Stimulated activated CD4-positive, alpha-beta T cell treated with anti-CD3 and anti-CD28 coated beads, Interleukin-15, amount 100 ng/mL, for 48 hours (primary cell): ENCODE measurements at places on chromosomes 2 and 18.

GRCh38 chr18:58842978-58843687 is 21.5 kb upstream of the ZNF532 start:
- DNase-seq: no peak

- no peak for DNase-seq
Observed at GRCh38 chr18:13019301-13019700, 28.1 kb downstream of the CEP192 start.

DNA sequence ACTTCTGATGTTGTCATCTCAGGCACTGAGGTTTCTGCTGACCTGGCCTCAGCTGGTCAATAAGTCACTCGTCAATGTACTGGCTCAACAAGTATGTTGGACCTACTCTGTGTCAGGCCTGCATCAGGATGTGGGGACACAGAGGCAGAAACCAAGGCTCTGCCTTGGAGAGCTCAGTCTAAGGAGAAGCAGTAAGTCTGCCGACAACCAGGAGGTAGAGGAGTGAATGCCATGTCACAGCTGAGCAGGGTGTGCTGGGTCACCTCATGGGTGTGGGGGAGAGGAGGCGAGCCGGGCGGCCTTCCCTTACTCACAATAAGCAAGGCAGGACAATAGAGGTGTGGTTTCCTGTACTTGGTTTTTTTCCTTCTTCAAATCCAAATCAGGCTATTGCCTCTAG is 75.8 kb downstream of the COLEC12 start:
- DNase-seq: no peak

- DNase-seq: no peak
Observed at GRCh38 chr2:235859651-235860050, 308.5 kb downstream of the GBX2 start.

GRCh38 chr2:211144078-211144477 is 587.7 kb downstream of the CPS1 start:
- DNase-seq: no peak

GRCh38 chr18:71995904-71996465 is 548.2 kb downstream of the CBLN2 start:
- DNase-seq: no peak

DNA sequence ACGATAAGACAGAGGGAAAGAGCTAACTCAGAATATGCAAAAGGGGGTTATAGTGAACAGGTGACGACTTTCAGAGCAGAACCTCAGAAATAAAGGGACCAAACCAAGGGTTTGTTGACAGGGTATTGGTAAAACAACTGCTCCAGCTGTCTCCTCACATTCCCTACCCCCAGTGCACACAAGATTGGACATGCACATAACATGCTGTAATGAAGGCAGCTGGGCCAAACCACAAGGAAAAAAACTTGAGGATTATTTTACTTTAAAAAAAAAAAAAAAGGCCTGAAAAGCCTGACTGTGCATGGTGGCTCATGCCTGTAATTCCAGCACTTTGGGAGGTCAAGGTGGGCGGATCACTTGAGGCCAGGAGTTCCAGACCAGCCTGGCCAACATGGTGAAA is 3.5 kb downstream of the RBM43 start:
- no peak for DNase-seq

DNA sequence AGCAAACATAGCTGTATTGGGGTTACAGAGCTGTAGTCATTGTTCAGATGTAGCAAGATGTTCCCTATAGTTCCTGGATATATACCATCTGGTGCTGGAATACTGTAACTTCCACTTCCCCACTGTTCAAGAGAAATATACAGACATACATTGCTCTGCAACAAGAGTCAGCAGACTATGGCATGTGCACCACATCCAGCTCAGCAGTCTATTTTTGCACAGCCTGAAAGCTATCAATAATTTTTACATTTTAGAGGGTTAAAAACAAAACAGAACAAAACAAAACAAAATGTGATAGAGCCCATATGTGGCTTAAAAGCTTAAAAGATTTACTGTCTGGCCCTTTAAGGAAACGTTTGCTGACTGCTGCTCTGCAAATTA is 31.8 kb upstream of the VIT start:
- DNase-seq: no peak

DNA sequence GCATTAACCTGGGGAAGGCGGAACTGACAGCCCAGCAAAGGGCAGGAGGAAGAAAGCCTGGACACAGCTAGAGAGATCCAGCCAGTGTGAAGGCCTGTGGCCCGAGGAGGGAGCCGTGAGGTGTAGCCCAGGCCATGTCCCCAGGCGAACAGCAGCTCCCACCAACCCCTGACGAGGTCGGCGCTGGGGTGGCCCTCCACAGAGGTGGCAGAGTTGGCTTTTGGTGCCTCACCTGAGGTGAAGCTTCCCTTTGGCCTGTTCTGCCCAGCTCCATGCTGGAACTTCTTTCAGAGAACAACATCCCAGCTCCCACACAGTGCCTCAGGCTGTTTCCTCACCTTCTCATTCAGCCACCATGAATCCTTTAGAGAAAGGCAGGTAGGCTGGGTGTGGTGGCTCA is 13.3 kb downstream of the TMEM177 start:
- no peak for DNase-seq

GRCh38 chr18:58726671-58727070 is 55.4 kb downstream of the MALT1 start:
- no peak for DNase-seq

- DNase-seq: no peak
Observed at GRCh38 chr2:204115137-204116056, 178.8 kb downstream of the ICOS start.

- no peak for DNase-seq
Observed at GRCh38 chr2:45227347-45227746, 218.1 kb upstream of the SIX2 start.

- no peak for DNase-seq
Observed at GRCh38 chr2:159518321-159519005, 97.9 kb downstream of the BAZ2B start.

DNA sequence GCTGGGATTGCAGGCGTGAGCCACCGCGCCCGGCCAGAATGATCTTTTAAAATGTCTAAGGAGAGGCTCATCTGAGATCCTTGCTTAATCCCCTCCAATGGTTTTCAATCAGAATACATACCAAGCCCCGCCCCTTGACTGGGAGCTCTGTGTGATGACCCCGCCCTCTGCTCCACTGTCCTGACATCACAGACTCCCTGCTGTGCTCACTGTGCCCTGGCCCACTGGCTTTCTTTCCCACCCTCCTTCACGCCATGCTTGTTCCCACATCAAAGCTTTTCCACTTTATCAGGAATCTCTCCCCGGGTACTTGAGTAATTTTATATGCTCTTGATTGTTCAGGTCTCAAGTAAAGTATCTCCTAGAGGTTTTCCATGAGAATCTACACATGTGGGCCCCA is 762.3 kb upstream of the ID2 start:
- DNase-seq: no peak

DNA sequence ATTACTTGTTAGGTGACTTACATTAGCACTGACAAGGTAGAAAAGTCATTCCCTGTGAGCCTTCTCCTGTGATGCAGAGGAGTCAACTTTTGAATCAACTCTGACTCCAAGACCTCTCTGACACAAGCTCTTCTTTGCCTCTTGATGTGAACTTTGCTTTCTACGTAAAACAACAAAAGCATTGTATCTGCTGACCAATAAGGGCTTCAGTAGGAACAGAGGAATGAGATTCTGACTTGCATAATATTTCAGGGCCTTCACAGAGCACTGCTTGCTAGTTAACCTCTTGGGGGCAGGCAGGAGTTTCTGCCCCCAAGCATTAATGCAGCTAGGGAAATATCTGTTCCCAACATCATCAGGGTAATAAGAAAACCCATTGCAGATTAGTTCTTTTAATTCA is 791.5 kb downstream of the BCL11A start:
- DNase-seq: no peak

GRCh38 chr2:178976351-178976750 is 73.6 kb downstream of the CCDC141 start:
- DNase-seq: no peak

GRCh38 chr2:132542953-132543569 is 126.5 kb downstream of the GPR39 start:
- DNase-seq: no peak

- no peak for DNase-seq
Observed at GRCh38 chr18:42872838-42873237, 242.6 kb downstream of the RIT2 start.

- no peak for DNase-seq
Observed at GRCh38 chr18:77054288-77054605, 78.3 kb downstream of the MBP start.

DNA sequence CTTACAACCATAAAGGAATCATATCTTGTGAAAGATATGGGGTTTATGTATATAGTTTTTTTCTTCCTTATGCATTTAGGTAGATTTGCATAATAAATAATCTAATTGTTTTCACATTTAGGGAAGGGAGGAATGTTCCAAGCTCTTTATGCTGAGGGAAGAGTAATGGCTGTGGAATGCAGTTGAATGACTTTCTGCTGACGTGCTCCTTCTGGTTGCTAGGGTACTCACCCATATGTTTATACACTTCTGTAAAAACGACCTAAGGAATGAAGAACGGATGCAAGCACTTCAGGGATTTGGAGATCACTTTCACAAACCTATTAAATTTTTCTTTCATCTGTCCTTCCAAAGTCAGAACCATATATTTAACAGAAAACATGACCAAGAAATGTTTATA is 29.2 kb upstream of the PPP4R1 start:
- DNase-seq: no peak

DNA sequence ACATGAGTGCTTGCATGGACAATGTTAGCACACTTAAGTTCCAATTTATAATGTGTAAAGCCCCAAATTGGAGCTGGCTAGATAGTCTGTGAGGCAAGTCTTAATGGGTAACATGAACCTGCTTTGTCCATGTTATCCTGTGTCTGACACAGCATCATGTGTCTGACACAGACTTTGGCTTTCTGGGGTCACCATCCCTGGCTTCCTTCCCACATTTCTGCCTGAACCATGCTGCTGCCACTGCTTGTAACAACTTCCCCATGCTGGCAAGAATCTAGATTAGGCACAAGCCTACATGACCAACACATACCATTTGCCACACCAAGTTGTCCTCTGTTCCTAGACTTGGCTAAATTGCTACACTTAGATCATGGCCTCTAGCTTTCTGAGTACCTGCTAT is 49.8 kb upstream of the ZBTB7C start:
- DNase-seq: no peak

GRCh38 chr2:58914733-58915505 is 673.8 kb upstream of the FANCL start:
- DNase-seq: no peak

- DNase-seq: no peak
Observed at GRCh38 chr18:33460681-33461080, 20.2 kb upstream of the CCDC178 start.

DNA sequence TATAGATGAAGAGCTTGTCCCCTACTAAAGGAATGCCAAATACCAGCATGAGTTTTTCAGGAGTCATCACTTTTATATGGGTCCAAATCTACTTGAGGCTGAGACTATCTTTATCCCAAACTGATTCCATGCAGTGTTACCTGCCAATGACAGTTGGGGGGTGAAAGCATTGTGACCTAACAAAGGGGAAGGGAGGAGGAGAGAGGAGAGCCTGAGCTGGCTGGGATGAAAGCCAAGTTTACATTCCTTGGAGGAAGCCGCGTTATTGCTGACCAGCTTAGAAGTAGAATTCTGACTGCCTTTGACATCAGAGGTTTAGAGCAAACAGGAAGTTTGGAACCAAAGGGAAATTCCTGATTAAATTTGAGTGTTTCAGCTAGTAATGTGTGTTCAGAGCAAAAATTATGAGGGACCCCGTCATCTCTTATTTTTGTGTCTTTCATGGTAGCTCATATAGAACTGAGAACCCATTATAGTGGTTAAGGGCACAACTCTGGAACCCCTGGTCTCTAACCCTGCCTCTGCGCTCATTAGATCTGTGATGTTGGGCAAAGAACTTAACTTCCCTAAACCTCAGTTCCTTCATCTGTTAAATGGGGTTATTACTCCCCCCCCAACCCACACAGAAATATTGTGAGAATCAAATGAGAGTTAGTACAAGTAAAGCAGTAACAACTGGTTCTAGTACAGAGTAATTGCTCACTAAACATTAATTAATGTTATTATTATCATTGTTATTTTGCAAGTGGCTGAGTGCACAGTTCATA is 199.3 kb upstream of the EPAS1 start:
- no peak for DNase-seq

DNA sequence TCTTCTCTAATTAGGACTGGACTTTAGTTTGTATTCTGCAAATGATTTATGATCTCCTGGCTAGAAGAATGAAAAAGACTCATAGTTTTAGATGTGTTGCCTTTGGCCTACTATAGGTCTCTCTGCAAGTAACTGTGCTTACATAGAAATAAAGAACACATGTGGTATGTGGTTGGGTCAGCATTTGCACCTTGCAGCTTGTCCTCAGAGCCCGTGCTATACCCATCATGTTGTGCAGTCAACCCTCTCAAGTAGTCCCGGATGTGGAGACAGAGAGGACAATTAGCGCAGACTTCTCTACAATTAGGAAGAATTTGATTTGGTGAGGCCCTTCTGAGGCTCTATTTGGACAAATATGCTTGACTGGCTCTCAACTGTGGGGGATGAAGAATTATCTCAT is 203.7 kb upstream of the ITGA4 start:
- no peak for DNase-seq

DNA sequence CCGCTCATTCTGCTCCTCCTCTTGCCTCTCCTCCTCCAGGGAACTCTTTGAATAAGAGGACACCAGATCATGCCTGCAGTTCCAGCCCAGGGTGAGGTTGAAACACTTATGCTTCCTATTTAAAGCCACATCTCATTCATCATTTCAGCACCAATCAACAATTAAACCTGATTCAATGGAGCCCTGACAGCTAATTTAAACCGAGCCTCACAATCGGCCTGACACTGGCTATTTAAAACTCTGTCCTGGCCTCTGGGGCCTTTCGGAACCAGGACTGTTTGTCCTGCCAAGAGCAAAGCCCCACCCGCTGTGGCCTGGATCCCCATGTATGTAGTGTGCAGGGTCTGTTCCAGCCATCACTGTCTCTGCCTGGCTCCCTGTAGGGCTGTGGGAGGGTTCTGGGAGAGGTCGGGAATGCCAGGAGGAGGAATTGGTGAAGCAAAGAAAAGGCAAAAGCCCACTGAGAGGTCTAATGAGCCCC is 97.4 kb downstream of the MCFD2 start:
- DNase-seq: no peak

- DNase-seq: no peak
Observed at GRCh38 chr2:42025151-42025582, 22.7 kb upstream of the PKDCC start.
